HepG2 (cell line): ENCODE measurements at places on chromosomes 2 and 18.

- no peak for DNase-seq
These were observed 117.4 kb downstream of the LRRTM1 start for GRCh38 chr2:80187156-80187555.

DNA sequence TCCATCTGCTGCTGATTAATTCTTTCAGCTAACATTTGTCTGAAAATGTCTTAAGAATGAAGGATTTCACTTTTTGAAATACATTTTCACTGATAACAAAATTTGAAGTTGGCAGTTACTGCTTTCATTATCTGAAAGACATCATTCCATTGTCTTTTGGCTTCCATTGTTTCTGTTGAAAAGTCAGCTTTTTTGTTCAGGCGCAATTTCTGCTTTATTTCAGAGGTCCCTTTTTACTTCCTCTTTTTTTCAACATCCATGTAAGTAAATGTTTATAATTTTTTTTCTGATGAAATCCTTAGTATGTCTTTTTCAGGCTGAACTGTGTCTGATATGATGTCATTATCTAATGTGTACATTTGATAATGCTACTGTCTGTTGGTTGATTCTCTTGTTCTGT is 184.2 kb downstream of the RND3 start:
- no peak for DNase-seq

- DNase-seq: no peak
These were observed 42.4 kb upstream of the PPM1B start for GRCh38 chr2:44126106-44126797.

DNA sequence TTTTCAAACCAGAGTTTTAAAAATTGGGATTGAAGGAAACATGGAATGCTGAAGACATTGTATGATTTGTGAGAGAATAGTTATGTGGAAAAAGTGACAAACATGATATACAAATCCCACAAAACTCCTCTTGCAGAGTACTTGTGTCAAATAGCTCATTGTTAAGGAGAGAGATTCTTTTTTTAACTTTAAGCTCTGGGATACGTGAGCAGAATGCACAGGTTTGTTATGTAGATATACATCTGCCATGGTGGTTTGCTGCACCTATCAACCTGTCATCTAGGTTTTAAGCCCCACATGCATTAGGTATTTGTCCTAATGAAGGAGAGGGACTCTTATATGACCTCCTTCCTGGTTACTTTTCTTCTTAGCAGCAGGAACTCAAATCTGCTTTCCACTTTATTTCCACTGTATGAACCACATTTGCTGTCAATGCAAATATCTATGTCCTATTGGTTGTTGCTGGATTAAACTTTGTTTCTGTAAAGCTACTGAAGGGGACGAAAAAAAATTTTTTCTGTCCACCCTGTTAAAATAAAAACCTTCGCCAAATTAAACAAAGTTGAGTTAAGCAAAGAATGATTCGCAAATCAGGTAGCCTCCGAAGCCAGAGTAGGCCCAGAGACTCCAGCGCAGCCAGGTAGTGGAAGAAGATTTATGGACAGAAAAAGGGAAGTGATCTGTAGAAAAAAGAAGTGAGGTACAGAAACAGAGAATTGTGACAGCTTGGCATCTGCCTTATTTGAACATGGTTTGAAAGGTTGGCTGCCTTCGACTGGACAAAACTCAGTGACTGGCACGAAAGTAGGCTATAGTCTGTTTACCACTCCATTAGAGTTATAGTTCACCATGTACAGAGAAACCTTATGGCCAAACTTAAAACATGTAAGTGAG is 430.1 kb upstream of the CHST9 start:
- DNase-seq: no peak

- DNase-seq: no peak
These were observed 71.8 kb downstream of the CMPK2 start for GRCh38 chr2:6793913-6794312.

DNA sequence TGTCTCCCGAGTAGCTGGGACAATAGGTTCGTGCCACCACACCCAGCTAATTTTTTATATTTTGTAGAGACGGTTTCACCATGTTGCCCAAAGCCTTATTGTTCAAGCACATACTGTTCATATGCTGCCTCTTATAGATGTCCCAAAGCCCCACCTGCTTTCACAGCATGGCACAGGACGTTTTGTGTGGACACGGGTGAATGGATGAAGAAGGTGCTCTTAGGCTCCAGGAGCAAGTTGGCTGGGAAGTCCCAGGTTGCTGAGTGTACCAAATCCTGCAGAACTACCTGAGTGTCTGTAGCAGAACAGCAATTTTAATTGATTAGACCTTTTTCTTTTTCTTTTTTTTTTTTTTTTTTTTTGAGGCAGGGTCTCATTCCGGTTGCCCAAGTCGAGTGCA is 10.5 kb upstream of the SAG start:
- no peak for DNase-seq

- no peak for DNase-seq
These were observed 114.1 kb downstream of the ALPK2 start for GRCh38 chr18:58514773-58515172.

DNA sequence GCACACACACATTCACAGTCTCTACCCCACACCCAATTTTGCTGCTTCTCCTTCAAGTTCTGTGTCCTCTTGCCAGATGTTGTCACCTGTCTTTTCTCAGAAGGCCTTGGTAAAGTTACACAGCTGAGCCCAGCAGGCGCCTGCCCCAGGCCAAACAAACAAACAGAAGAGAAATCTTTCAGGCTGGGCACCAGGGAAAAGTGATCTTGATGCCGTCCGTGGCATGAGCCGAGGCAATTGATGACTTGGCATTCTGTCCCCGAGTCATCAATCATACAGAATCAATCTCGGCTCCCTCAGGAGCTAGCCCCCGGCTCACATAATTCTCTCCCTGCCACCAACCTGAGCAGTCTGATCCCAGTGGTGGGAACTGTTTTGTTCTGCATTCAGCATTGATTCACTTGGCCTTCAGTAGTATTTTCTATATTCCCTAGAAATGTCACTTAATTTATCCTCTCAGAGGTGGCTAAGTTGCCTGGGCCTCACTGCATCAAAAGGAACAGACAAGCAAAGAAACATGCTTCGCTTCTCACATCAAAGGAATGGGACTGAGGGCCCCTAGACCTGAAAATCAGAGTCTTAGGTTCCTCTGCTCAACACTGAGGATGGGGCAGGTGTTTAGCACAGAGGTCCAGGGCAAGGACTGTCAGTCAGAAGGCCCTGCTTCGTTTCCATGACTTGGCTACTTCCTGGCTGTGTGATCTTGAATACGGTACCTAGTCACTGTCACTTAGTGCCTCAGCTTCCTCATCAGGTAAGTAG is 278.8 kb upstream of the CELF4 start:
- no peak for DNase-seq

DNA sequence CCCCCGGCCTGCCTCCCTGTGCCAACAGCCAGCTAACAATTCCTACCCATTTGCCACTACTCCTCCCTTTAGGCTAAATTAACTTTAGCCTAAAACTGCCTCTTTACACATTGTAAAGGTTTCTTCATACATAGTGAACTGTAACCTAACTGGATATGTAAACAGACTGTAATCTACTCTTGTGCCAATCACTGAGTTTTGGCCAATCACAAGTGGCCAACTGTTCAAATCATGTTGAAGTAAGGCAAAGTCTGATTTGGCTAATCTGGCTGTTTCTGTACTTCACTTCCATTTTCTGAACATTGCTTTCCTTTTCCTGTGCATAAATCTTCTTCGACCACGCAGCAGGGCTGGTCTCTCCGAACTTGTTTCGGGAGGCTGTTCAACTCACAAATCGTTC is 103.6 kb upstream of the LYPD6 start:
- DNase-seq: peak; percentile 5

DNA sequence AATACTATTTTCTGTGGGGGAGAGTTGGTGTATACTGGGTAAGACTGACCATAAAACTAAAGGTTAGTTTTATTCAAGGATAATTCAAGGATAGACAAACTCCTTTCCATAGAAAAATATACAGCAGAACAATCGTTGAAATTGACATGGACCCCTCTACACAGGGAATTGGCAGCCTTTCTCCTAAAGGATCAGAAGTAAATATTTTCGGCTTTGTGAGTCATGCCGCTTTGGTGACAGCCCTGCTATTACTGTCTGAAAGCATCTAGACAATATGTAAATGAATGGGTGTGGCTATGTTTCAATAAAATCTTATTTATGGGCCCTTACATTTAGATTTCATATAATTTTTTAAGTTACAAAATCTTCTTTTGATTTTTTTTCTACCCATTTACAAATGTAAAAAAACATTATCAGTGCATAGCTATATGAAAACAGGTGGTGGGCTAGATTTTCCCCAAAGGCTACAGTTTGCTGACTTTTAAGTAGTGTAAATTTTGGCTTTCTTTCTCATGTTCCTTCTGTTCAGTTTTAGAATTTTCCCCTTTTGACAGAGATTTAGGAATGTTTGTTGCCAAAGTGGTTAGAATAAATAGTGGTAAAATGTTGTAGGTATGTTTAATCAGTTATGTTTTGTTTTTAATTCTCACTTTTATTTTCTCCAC is 270.6 kb downstream of the DCC start:
- no peak for DNase-seq

DNA sequence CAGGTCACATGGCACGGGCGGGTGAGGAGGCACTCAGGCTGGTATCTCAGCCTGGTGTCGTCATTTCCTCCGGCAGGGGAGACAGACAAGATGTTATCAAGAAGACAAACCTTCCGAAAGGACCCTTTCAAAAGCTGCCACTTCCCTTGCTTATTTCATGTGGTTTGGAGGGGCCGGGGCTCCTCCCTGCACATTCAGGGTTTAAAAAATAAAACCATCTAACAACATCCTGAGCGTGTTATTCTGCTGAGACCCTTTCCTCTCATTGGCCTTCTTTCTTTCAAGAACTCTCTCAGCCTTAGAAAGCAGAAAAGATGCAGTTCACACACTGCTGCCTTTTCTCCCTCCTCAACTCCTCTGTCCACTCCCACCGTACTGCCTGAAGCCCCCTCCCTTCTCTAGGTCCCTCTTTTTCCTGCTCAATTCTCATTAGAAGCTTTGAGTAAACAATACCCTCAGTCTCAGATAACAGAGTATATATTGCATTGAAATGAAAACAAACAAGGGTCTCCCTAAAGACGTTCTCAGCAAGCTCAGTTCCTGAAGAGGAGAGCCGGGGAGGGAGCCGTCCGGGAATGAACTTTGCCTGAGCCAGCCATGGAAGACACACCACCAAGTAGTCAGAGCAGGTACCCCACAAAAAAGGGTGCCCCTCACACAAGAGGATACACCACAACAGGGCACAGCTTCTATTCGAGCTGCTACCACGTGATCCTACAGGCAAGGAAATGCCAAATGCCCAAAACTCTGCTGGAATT is 9.7 kb downstream of the SMAD7 start:
- no peak for DNase-seq

- DNase-seq: no peak
These were observed 10.5 kb downstream of the GDF7 start for GRCh38 chr2:20677301-20678085.

- no peak for DNase-seq
These were observed 74.1 kb downstream of the LTBP1 start for GRCh38 chr2:33020883-33021282.

GRCh38 chr18:59837586-59837985 is 62.2 kb upstream of the PMAIP1 start:
- DNase-seq: peak; percentile 52

DNA sequence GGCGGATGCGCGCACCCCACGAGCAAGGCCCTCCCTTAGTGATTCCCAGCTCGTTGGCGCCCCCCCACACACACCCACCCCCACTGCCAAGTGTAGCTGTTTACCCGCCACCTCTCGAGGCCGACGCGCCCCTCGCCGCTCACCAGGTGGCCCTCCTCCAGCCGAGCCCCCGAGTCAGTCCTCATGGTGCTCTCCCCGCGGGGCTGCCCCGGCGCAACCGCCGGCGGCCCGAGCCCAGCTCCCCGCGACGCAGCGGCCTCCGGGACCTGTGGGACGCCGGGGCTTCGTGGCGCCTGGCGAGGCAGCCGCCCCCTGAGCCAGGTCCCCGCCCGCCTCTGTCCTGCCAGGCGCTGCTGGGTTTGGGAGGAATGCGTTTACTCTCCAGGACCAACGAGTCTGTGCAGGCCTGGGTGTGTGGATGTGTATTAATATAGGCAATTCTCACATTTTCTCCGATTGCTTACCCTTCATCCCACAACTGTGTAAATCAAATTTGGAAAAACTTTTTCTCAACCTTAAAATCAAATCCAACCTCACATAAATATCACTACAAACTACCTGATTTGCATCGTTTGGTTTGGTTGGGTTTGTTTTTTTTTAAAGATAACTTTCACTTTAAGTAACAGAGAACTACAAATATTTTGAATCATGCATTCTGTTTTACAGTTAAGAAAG is at the start of gene TMEM237:
TMEM237 (minus strand) TSS at position 288 of the 675 bp plus-strand sequence; CDS start at position 185, 103 bp downstream.
- peak; percentile 13 for DNase-seq

DNA sequence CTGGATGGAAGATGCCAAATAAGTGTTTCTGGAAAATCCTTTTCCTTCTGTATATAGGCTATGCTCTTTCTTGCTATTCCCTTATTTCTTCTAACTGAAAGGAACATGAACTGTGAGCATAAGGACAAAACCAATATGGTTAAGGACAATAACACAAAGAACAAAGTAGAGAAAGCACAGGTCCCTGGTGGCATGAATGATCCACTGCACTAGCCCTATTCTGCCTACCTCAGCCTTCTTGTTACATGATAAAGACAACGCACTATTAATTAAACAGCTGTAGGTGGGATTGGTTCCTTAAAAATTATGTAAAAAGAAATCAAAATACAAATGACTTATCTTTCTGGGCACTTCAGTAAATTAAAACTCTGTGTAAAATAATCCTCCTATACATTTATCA is 1.9 kb upstream of the WDR75 start:
- DNase-seq: peak; percentile 34

GRCh38 chr2:124476291-124476690 is 451.2 kb downstream of the CNTNAP5 start:
- peak; percentile 6 for DNase-seq

DNA sequence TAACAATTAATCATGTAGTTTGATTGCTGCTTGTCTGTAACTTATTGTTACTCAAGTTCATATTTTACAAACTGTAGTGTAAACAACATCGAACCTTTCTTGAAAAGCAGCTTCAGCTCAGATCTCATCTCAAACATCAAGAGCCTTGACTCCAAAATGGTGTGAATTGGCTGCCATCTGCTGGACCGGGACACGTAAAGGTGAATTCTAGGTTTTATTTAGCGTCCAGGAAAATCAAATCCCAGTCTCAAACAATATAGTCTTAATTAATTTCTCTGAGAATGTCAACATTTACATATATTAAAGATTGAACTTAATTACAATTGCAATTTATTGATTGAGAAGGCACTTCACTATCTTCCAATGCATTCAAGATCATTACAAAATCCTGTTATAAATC is 453.0 kb downstream of the GALR1 start:
- peak; percentile 10 for DNase-seq

DNA sequence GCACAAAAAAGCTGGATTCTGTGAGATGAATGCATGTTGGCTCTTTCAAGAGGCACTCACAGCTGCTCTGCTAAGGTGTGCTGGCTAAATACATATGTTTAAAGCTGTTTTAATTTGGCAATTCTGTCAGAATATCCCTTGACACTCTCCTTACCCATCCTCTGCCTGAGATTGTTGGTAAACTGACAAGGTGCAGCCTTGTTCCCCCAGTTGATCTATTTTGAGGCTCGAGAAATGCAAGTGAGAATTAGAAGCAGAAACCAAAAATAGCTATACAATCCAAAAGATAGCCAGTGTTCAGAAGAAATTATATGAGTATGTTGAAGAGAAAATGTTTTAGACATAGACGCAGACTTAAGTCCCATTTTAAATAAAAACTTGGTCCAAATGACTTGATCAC is 971.7 kb upstream of the GYPC start:
- DNase-seq: no peak
